ENCODE measurements at places on chromosomes 12 and 14. TPM values are rescaled to one million over a fixed set of nuclear protein-coding genes. Genes with fewer than 3 reads are reported as not detected.

DNA sequence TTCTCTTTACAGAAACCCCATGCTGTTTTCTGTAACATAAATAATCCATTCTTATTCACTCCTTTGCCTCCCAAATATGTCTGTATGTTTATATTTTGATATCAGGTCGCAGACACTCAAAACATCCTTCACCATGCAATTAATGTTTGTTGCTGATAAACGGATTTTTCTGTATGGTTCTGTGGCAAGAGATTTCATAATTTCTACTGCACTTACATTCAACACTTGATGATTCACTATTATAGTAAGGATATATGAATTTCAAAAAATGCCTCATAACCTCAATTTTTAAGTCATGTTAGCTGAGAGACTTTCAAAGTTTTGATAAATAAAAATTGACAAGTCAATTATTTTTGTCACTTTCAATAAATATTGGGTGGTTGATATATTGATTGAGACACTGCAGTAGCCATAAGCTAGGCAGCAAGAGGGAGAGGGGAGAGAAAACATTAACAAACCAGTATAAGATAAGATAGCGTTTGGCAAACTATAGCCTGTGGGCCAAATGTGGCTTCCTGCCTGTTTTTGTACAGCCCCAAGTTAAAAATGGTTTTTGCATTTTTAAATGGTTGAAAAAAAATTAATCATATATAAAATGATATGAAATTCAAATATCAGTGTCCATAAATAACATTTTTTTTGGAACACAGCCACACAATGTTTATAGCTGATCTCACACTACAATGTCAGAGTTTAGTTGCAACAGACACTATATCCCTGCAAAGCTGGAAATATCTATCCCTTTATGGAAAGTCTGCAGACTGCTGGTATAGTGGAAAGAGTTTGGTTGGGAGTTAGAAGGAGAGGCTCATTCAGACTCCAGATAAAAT, 18.3 kb downstream of the ALDH6A1 start:
- no peak for DNase-seq

DNA sequence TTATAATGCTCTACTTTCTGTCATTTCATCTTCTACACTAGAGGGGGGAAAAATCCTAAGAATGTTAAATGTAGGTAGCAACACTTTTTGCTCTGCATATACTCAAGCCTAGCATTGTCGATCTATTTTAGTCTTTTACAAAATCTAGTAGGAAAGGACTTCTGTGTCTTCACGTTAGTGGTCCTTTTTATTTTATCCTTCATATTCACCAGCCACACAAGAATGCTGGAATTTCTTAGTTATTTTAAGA, 253.0 kb upstream of the FLRT2 start:
- DNase-seq: no peak

DNA sequence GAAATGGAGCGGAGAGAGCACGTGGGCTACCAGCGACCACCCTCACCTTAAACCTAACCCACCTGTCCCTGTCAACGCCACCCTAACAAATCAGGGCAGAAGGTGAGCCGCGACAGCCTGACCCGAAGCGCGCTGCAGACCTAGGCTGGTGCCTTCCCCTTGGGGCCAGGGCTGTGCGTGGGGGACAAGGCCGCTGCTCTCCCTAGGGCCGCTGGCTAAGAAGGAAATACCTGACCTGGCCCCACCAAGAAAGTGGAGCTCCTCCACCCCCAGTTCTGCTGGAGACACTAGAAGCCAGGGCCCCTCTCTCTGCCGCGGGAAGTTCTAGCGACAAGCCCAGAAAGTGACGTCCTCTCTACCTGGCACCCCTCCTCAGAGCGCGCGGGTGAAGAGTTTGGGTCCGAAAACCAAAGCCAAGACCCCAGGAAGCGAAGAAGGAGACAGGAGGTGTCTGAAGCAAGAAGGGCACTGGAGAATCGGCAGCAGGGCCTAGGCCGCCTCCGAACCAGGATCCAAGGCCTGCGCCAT, 7.5 kb downstream of the SIX1 start:
- DNase-seq: no peak

DNA sequence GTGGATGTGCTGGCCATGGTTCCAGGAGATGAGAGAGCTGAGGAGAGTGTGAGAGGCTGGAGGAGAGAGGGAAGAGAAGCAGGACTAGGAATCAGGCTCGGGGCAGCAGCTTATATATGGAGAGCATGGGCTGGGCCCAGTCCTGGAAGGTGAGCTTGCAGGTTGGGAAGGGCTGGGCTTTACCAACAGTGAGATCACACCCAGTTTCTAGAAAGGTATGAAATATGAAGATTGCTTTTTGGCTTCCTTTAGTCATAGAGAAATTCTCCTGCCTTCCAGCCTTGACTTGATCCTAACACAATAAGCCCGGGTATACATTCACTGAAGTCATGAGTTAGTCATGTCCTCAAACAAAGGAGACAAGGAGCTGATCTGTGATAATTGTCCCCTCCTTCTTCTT, at the start of gene KRT6A:
TSS of gene KRT6A (minus strand) at position 86 of the 400 bp plus-strand sequence. CDS start at position 17, 69 bp downstream.
- peak; percentile 84 for DNase-seq

DNA sequence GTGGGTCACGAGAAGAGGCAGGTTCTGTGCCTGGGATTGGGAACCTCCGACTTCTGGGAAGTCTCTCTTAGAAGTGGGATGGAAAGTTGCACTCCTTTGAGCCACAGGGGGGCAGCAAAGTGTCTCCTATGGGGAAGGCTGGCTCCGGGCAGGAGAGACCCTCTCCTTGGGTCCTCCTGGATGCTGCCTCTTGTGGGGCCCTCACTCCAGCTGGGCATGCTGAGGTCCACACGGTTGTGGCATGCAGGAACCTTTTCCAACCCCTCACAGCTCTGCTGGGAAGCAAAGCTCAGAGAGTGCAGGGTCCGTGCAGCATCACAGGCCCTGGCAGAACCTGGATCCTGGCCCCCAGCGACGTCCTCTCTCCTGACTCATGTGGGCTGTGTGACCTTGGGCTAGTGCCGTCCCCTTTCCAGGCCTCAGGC, 17.4 kb downstream of the SDSL start:
- DNase-seq: no peak

GRCh38 chr14:78202976-78203375, 32.8 kb downstream of the NRXN3 start:
- DNase-seq: no peak

DNA sequence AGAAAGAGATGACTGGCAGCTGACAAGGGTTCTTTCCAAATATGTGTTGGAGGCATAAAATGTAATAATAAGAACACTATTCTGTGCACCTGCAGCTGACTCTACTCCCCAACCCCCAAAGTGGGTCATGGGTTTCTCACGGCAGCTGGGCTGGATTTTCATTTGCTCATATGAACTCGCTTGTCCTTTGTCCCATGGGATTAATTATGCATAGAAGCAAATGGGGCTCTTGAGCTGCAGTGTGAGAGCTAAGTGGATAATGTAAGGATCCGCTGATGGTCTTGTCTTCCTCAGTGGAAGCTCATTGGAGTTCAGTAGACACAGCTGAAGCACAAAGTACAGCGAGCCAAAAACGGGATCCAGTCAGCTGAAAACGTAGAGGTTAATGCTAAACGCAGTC, 46.3 kb downstream of the TTC8 start:
- no peak for DNase-seq

DNA sequence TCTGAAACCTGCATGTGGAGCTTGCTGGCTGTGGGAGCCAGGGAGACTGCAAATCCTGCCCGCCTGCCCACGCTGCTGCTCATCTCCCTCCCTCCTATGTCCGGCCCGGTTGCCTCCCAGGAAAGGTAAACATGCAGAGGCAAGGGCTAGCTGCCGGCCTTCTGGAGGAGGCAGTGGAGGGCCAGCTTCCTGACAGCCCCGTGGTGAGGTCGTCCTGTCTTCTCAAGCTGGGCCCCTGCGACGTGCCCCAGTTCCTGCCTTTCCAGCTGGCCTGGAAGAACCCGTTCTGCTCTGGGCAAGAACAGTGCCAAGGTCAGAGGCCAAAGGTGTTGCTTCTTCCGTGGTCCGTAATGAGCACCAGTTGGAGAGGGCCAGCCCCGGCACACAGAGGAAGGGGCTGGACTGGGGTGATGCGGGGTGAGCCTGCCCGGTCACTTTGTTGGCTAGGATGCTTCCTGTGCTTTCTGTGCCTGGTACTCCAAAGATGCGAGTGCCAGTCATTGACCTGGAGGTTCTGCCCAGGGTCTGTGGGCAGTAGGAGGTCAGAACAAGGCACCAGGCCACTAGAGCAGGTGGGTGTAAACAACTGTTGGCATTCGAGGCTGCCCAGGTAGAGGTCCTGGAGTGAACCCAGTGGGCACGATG, 25.3 kb downstream of the TPCN1 start:
- no peak for DNase-seq

DNA sequence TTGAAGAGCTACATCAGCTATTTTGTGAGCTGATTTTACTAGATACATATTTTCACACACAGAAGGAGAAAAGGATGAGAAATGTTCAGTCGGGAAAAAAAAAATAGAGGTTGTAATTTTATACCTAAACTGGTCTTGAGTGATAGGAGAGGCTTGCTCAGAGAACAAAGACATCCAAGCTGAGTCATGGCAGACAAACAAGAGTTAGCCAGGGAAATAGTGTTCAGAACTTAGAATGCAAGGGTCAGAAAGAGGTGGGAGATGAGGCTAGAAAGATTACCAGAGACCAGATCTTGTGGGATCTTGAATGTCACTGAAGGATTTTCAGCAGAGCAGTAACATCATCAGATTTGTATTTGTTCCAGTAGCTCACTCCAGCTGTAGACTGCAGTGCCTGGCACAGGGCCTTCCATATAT, 121.9 kb upstream of the ATF1 start:
- no peak for DNase-seq

GRCh38 chr14:54804538-54805041, 98.0 kb downstream of the GCH1 start:
- no peak for DNase-seq

- DNase-seq: peak; percentile 45
Measured at GRCh38 chr14:100074431-100075100, 9.3 kb downstream of the EVL start.

DNA sequence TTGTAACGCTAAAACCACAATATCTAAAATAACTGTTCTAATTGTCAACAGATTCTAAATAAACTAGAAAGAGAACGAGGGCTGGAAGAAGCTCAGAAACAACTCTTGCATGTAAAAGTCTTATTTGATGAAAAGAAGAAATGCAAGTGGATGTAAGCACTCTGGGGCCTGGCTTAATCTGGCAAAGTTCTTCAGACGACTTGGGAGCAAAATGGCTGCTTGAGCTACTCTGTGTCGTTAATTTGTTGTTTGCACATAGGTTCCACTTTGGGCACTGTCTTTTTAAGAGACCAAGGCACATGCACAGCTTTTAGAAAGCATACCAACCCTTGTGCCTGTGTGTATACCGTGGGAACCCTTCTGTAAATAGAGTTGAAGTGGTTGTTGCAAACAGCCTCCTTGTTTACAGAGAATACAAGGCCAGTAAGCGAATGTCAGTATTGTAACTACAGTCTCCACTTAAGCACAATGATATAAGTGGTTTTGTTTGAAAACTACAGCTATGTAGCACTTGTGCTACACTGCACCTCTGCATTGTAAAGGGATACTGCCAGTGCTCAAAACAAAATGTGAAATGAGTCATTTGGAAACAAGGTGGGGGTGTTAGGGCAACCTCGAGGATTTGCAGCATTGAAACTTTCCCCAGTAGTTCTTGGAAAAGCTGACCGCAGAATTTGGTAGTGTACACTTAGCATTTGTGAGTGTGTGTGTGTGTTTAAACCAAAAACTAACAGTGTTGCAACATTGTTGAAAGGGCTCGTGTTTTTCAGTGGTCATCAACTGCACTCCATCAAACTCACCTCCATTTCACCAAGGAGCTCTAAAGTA, 154.3 kb downstream of the CEP83 start:
- no peak for DNase-seq

- DNase-seq: no peak
Measured at GRCh38 chr14:39423793-39424192, 8.4 kb downstream of the FBXO33 start.

GRCh38 chr14:21505012-21505553, 6.1 kb downstream of the METTL3 start:
- no peak for DNase-seq

GRCh38 chr12:78241446-78241845, 410.8 kb downstream of the NAV3 start:
- no peak for DNase-seq

GRCh38 chr12:40168868-40169267, 55.9 kb upstream of the LRRK2 start:
- no peak for DNase-seq

DNA sequence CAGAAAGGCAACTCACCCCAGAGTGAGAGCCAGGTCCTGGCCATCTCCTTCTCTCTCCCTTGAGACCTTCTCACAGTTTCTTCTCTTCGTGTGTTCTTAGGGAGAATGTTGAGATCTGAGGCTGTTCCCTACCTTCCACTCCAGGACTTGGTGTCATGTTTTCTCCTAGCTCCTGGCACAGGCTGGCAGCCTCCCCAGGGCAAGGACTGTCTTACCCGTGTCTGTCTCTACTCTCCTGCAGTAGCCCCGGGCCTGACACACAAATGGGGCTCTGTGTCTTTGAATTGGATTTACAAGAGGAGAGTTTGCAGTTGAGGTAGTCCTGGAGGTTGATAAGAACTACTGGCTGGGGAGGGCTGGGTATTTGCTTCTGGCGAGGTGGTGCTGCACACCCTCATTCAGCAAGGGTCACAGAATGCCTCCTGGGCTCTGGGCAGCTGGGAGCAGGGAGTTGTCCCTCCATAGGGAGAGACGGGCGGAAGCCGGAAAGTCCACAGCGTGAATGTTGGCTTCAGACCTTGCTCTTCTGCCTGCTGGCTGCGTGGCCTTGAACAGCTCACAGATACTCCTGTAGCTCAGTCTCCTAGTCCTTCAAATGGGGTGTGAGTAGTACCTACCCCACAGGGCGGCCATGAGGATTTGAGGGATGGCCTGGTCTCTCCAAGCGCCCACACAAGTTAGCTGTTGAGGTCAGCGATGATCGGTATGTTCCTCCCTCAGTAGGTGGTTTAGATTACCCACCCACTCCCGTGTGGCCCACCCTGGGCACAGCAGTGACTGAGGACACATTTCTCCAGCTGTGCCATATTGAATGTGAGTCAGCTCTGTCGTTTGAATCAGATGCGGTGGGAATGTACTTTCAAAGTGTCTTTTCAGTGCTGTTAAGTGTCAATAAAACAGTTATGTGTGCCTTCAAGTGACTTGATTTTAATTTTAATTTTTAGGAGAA, 10.2 kb downstream of the EP400 start:
- no peak for DNase-seq

DNA sequence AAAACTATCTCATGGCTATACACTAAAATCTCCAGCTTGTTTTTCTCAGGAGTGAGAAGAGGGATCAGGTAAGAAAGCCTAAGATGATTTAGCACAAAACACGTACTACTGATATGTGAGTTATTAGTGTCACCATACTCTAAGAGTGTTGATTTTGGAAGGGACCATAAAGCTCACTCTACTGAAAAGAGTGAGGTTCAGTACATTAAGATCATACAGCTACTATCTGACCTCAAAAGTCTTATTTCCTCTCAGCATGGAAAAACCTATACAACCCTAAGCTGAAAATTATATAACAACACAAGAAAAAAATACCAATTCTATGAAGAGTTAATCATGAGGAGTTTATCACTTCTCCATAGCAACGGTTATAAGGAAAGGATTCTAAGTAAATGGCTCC, 19.5 kb downstream of the SNW1 start:
- DNase-seq: no peak

Gene ESRRB
- total RNA-seq: 0.17 TPM

Gene ADAMTS20
- total RNA-seq: not detected

Gene GPR162
- 3.7 TPM for total RNA-seq

Gene RNASE1
- 405 TPM for total RNA-seq

Gene LRRC10
- not detected for total RNA-seq

Gene TRIAP1
- 10.7 TPM for total RNA-seq
